Hypothalamus (tissue), 51 donors: ENCODE measurements at places on chromosomes 2 and 18.

GRCh38 chr2:198339116-198339515 is 534.7 kb downstream of the PLCL1 start:
- DNase-seq: no peak

DNA sequence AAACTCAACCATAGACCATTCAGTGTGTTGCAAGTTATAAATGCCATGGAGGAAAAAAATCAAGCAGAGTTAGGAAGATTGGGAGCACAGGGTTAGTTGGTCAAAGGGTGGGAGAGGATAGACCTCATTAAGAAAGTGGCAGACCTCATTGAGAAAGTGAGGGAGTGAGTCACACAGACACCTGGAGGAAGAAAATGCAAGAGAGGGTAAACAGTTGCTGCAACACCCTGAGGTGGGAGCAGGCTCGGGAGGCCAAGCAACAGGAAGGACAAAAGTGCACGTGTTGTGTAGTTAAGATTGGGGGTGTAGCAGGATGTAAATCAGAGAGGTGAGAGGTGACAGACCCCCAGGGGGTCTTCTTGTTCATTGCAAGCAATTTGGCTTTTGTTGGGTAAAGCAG is 6.4 kb downstream of the IL1RL1 start:
- DNase-seq: no peak

GRCh38 chr2:76128622-76129021 is 417.9 kb upstream of the GCFC2 start:
- no peak for DNase-seq

- DNase-seq: no peak
These were observed 185.2 kb downstream of the GBX2 start for GRCh38 chr2:235983016-235983415.

DNA sequence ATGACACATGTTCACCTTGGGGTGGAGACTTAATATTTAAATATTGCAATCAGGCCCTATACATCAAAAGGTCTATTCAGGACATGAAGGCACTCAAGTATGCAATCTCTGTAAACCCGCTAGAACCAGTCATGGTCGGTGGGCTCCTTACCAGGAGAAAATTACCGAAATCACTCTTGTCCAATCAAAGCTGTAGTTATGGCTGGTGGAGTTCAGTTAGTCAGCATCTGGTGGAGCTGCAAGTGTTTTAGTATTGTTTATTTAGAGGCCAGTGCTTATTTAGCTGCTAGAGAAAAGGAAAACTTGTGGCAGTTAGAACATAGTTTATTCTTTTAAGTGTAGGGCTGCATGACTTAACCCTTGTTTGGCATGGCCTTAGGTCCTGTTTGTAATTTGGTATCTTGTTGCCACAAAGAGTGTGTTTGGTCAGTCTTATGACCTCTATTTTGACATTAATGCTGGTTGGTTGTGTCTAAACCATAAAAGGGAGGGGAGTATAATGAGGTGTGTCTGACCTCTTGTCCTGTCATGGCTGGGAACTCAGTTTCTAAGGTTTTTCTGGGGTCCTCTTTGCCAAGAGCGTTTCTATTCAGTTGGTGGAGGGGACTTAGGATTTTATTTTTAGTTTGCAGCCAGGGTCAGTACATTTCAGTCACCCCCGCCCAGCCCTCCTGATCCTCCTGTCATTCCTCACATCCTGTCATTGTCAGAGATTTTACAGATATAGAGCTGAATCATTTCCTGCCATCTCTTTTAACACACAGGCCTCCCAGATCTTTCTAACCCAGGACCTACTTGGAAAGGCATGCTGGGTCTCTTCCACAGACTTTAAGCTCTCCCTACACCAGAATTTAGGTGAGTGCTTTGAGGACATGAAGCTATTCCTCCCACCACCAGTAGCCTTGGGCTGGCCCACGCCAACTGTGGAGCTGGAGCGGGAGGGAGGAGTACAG is 108.1 kb downstream of the XRCC5 start:
- DNase-seq: no peak

- no peak for DNase-seq
These were observed 180.1 kb downstream of the EN1 start for GRCh38 chr2:118667348-118667747.

- no peak for DNase-seq
These were observed 25.0 kb downstream of the SERPINB8 start for GRCh38 chr18:63994783-63995399.

GRCh38 chr2:128424406-128425171 is 105.9 kb upstream of the HS6ST1 start:
- DNase-seq: no peak

- no peak for DNase-seq
These were observed 38.1 kb upstream of the TGIF1 start for GRCh38 chr18:3411854-3412268.

DNA sequence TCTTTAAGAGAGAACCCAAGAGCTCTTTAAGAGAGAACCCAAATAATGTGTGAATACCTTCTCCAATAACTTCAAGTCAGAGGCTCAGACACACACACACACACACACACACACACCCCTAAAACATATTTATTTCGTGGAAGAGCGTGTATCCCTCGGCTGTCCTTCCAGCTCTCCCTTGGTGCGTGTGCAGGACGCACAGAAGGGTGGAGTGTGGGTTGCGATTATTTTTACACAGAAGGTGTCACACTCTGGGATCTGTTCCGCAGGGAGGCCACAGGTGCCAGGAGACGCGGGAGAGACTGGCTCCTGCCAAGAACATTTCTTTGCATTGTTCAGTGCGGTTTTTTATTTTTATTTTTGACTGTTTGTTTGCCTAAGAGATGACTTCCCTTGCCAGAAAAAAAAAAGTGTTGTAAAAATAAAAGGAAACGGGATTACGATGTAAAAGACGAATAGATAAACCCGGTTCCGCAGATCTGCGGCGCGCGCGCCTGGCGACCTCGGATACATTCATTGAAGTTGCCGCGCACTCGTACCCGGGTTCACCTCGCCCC is 47.3 kb upstream of the ATP6V1B1 start:
- no peak for DNase-seq

DNA sequence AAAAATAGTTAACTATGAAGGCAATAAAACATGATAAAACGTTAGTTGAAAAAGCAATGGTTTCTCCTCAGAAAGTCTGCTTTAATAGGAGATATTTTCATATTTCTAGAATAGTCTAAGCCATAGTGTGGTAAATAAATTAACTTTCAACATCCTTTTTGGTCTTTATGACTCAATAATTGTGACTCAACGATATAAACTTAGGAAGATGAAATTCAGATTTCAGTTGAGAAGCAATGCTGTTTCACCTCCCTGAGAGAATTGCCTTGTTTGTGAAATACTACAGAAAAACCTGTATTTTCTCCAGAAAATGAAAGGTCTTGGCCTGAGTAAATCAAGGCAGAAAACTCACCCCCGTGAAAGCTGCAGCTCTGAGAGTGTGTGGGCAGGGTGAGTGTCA is 166.9 kb downstream of the ETAA1 start:
- DNase-seq: no peak

DNA sequence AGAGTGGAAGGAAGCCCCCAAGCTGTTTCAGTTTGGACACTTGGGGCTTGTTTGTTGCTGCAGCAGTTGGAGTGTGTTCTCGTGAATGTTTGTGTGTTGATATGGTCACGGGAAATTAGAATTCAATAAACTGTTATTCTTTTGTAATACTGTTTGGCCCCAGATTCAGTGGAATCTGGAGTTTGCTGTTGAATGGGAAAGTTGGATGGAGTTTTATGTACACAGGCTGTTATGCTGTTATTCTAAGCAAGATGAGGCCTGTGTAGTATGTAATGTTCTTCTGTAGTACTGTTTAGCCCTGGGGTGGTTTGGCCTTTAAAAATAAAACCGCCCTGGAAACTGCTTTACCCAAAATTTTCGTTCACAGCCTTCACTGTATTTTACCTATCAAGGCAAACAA is 810.4 kb upstream of the HS6ST1 start:
- DNase-seq: no peak

GRCh38 chr2:7683196-7683595 is 766.0 kb downstream of the RNF144A start:
- DNase-seq: no peak

GRCh38 chr2:111091811-111092211 is 28.9 kb upstream of the BCL2L11 start:
- DNase-seq: no peak

DNA sequence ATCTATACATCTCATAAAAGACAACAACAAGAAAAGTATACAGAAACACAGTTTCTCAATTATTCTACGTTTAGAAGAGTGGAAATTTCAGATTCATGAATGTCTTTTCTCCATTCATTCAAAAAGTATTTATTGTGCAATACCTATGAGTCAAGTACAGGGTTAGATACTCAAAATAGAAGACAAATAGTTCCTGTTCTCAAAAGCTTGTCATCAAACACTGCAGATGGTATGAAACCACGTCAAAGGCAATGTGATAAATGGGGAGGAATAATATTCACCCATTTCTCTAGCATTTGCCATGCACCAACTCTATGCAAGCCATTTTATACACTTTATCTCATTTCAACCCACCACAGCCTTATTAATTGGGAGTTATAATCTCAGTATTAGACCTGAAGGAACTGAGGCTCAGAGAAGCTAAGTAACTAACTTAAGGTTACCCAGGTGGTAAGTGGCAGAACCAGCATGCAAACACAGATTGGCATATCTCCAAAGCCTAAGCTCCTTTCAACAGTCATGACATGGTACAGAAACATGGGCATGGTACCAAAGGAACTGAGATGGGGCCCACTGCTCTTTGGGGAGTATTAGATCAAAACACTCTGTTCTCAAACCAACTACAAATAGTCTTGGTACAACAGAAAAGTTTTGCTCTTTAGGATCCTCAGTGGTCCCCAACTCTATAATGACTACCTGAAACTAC is 67.2 kb upstream of the NPAS2 start:
- no peak for DNase-seq

- no peak for DNase-seq
These were observed 65.1 kb downstream of the LRP1B start for GRCh38 chr2:142065700-142066099.

- DNase-seq: no peak
These were observed 167.7 kb downstream of the CAMKMT start for GRCh38 chr2:44529448-44529847.

DNA sequence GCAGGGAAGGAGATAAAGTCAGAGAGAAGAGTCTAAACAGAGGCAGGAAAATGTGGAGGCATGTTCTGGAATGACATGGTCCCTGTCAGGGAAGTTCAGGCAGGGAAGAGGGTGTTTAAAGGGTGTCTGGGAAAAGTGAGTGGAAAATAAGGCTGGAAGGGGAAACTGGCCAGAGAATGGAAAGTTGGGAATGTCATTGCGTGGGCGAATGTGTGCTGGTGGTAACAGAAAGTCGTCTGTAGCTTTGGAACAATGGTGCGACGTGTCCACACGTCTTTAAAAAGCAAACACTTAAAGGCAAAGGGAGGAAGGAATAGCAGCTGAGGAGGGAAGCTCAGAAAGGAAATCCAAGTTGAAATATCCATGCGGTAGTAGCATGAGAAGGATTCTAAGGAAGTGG is 469.5 kb upstream of the SALL3 start:
- no peak for DNase-seq

- DNase-seq: no peak
These were observed 1492.9 kb upstream of the CELF4 start for GRCh38 chr18:39058386-39059000.

GRCh38 chr18:76370201-76370600 is 124.8 kb downstream of the ZNF516 start:
- DNase-seq: no peak

GRCh38 chr2:110770959-110771431 is 38.6 kb downstream of the ACOXL start:
- DNase-seq: no peak
